Stimulated activated CD8-positive, alpha-beta memory T cell treated with anti-CD3 and anti-CD28 coated beads, Interleukin-15, amount 100 ng/mL, for 4 hours (primary cell): ENCODE measurements at places on chromosomes 2 and 18.

GRCh38 chr2:24870440-24870839 is 49.6 kb downstream of the ADCY3 start:
- DNase-seq, result no peak

DNA sequence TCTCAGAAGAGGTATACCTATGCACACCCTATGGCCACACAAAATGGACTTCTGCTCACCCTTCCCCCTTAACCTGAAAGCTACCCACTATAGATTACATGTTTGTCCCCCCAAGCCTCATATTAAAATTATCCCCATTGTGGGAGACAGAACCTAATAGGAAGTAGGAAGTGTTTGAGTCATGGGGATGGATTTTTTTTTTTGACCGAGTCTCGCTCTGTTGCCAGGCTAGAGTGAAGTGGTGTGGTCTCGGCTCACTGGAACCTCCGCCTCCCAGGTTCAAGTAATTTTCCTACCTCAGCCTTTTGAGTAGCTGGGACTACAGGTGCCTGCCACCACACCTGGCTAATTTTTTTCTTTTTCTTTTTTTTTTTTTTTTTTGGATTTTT is 98.6 kb downstream of the MREG start:
- no peak for DNase-seq

GRCh38 chr2:20594048-20594750 is 56.7 kb downstream of the HS1BP3 start:
- no peak for DNase-seq

- DNase-seq, result no peak
Observed at GRCh38 chr2:168635065-168635577, 167.3 kb upstream of the NOSTRIN start.

DNA sequence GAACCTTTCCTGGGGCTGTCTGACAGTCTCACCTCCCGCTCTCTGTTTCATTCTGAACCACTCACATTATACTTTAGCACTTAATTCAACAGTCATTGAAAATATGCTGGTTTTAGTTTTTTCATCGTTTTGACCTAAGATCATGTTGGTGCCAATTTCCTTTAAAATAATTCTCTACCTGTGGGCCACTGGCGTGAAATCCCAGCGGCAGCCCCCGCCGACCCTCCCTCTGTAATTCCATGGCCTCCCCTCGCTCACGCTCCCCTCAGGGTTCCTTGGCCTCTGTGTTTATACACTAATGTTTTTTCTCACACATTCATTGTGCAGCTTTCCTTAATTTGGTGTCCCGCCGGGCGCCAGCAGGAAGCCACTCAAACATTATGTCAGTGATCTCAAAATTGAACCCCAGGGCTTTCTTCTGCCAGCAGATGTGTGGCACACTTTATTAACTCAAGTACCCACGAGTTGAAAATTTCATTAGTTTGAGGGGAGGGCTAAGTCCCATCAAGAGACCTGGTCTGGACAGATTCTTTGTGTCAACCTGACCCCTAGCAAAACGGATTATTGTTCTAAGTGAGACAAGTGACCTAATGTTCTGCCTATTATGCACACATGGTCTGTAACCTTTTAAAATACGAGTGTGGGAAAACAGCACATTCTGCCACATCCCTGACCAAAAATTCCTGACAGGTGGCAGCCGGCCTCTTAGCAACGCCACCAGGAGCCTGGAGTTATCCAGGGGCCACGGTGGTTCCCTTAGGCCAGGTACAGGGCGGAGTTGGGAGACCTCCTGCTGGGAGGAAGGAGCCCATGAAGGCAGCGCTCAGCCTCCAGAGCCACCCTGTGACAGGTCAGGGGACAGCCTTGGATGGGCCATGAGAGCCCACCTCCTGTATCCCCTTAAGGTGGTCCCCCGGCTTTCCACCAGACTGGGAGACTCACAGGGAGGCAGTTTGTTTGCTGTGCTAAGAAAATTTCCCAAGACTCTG is 53.1 kb downstream of the APOB start:
- no peak for DNase-seq

- no peak for DNase-seq
Observed at GRCh38 chr18:59303656-59304195, 14.7 kb downstream of the CPLX4 start.

DNA sequence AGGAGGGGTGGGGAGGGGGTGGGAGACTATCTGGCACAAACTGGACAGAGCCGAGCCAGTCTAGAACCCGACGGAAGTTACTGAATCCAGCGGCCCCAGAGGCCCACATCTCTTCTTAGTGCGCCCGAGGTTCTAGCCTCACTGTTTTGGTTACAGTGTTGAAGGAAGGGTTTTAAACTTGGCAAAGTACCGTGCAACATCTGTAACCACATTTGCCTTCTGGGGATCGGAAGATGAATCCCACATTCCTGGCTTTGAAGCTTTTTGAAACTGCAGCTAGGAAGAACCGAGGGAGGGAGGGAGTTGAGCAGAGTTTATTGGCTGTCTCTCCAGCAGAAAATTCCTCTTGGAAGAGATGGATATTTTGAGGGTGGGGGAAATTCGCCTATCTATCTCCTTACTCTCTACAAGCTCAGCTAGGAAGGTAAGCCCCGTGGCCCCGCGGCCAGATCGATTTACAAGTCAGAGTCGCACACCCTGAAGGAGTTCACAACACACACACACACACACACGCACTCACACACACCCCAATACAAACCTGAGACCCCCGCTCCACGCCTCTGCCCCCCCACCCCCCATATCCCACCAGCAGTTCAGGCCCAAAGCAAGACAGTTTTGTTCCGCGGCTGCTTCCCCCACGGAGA is 1.0 kb downstream of the ACVR1 start:
- DNase-seq, result no peak

DNA sequence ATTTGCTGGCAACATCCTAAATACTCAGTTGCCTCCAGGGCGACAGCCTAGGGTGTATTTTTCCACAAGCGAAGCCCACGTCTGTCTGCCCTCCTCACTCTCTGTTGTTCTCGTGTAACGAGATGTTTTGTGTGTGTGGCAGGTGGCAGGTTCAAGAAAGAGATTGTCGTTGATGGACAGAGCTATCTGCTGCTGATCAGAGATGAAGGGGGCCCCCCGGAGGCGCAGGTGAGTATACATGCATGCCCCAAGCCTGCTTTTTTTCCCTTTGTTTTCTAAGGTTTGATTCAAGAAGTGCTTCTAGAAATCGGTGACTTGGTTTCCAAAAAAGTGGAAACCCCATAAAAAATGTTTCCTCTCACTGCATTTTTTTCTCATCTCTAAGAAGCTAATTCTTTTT is 247.0 kb downstream of the AGAP1 start:
- no peak for DNase-seq

- DNase-seq, result no peak
Observed at GRCh38 chr2:215712871-215713790, 277.3 kb upstream of the FN1 start.

DNA sequence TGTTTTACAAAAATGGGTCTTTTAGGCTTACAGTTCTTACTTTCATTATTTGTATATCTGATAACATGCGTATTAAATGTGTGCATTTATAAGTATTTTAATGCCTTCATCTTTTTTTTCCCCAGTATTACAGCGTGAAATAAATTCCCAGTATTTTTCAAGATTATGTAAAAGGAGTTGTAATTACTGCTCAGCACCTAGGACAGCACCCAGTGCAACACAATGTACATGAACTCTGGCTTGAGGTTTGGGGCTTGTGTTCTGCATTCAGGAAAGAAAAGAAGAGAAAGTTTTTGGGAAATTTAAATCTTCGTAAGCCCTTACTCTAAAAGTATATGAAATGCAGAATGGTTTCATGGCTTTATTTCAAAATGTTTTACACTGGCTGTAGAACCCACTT is 16.7 kb downstream of the ZNF638 start:
- DNase-seq, result no peak

GRCh38 chr2:26898480-26899078 is 50.6 kb downstream of the DPYSL5 start:
- DNase-seq, result no peak

GRCh38 chr18:24462838-24463775 is 2.7 kb downstream of the HRH4 start:
- DNase-seq, result no peak

- DNase-seq, result no peak
Observed at GRCh38 chr2:224379986-224380385, 21.9 kb downstream of the FAM124B start.
